ENCODE measurements at places on chromosomes 4 and X.

- DNase-seq: no peak
Observed at GRCh38 chr4:80249144-80249543, 17.3 kb upstream of the FGF5 start.

GRCh38 chr4:3122081-3122563 lies 47.6 kb downstream of the HTT start:
- no peak for DNase-seq

DNA sequence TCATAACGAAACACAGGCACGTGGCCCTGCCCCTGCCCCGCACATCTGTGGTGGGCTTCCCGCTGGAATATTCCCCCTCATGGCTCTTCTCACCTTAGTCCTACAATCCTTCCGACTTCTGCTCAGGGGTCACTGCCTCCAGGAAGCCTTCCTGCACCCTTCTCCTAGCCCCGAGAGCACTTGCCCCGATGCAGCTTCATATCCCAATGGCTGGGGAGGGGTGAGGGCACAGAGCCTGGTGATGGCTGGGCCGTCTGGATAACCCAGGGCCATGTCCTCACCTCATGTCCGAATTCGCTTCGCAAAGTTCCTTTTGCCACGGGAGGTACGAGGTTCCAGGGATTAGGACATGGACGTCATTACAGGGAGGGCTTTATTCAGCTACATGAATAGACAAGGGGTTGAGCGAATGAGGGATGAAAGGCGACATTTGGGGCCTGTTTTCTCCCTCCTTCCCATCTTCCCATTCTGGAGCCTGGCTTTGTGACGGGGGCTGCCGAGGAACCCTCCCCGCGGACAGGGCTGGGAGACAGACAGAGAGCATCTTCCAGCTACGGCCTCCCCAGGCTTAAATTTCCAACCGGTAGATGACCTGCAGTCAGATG lies 35.5 kb upstream of the HMX1 start:
- DNase-seq: no peak

DNA sequence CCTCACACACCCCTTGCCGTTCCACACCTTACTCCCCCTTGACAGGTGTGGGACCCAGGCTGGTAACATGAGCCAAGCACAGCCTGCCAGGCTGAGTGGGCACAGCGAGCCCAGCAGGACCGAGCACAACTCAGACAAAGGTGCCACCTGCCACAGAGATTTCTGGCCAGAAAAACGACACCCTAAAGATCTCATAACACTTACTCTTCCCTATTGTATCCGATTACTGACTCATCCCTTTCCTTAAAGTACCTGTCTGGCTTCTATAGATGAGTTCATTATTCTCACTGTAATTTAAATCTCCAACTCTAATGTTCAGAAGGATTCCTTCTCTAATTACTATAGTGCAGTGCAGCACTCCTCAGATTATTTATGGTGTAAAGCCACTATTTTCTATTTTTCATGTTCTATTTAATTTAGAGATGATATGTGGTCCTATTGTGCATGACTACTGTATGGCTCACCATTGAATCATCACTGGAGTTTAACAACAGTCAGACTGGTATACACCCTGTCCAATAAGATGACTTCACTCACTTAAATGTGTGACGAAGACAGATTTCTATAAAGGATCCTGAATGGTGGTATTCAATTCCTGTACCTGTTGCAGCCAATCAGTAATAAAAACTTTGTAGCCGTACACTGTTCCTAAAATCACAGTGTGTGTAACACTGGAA lies 7.6 kb upstream of the SYTL5 start:
- DNase-seq: no peak

- peak; percentile 70 for DNase-seq
Observed at GRCh38 chr4:186900232-186900900, 176.7 kb upstream of the FAT1 start.

Data from K562 (cell line).